ENCODE measurements at places on chromosomes 2 and 18.

- no peak for DNase-seq
These were observed 4.4 kb upstream of the RNF103 start for GRCh38 chr2:86628091-86628522.

- no peak for DNase-seq
These were observed 263.2 kb downstream of the CYP26B1 start for GRCh38 chr2:71884303-71885042.

- DNase-seq = no peak
These were observed 122.0 kb downstream of the TMEFF2 start for GRCh38 chr2:192072778-192073177.

GRCh38 chr2:222024932-222025880, 273.6 kb downstream of the PAX3 start:
- DNase-seq = no peak

DNA sequence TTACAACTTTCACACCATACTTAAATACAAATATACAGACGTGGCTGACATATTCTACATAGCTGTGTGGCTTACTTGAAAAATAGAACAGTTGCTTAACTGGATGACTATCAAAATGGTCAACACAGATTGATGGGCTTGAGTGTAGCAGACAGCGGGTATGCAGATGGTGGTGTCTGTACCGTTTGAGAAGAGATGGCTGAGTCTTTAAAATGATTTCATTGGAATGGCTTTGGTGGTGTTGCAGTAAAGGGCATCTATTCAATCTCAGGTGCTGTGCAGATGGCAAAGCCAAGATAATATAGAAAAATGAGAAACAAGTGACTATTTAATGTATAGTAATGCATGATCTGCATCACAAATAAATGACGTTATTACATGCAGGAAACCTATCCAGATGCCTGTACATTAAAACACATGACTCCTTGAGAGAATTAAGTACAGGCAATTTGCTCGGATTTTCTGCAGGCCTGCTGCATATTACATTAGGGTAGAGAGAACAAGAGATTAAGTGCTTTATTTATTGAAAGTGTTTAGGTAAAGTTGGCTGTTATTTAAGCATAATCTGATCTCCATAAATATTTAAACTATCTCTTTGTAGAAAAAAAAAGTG, 68.5 kb downstream of the AGPS start:
- DNase-seq = no peak

- DNase-seq = no peak
These were observed 3.3 kb upstream of the TMEM18 start for GRCh38 chr2:680496-680895.

- DNase-seq = no peak
These were observed 147.0 kb downstream of the ATP9B start for GRCh38 chr18:79216176-79216575.

- no peak for DNase-seq
These were observed 148.7 kb upstream of the ITGA6 start for GRCh38 chr2:172278667-172279066.

DNA sequence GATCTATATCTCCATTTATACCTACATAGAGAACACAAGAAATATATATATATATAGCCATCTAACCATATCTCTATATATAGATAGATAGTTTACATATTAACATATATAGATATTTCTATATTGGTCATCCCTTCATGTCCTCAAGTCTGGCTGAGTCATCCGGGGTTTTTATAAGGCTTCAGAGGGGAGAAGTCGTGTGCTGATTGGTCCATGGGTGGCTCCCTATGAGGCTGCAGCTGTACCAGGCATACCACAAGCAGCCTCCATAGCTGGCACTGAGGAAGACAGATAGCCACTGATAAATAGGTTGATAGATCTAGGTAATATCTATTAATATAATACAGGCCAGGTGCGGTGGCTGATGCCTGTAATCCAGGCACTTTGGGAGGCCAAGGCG, 618.3 kb upstream of the SETBP1 start:
- DNase-seq = no peak
